A549 treated with ZK216348 at 1 μM for 4 hours (cell line): ENCODE measurements at places on chromosomes 13 and 19. TPM values are rescaled to one million over a fixed set of nuclear protein-coding genes. Genes with fewer than 3 reads are reported as not detected.

FFAR1 gene
- not detected in 5 replicates for total RNA-seq

ZNF541 gene
- total RNA-seq, result not detected in 5 replicates

LENG9 gene
- total RNA-seq, result 3.0 to 8.6 TPM (median 7.8 TPM) in 5 replicates

MAB21L1 gene
- not detected in 5 replicates for total RNA-seq

ZNF808 gene
- 0.04 to 0.21 TPM (median 0.09 TPM) in 3 of 5 replicates, not detected in the others for total RNA-seq

TSHZ3 gene
- 1.8 to 3.5 TPM (median 3.0 TPM) in 5 replicates for total RNA-seq

FCER2 gene
- not detected in 5 replicates for total RNA-seq

ZSCAN4 gene
- not detected in 5 replicates for total RNA-seq

WASF3 gene
- total RNA-seq, result 0.05 to 0.31 TPM (median 0.12 TPM) in 5 replicates

ZNF528 gene
- total RNA-seq, result 0.04 to 0.57 TPM (median 0.20 TPM) in 4 of 5 replicates, not detected in the other

HSD17B14 gene
- total RNA-seq, result 9.4 to 15.3 TPM (median 14.5 TPM) in 5 replicates

FARP1 gene
- total RNA-seq, result 11.2 to 17.6 TPM (median 12.7 TPM) in 5 replicates

PNMA8B gene
- not detected in 5 replicates for total RNA-seq

RFPL4A gene
- 0.28 to 1.1 TPM (median 0.51 TPM) in 4 of 5 replicates, not detected in the other for total RNA-seq

TEAD2 gene
- 13.1 to 20.4 TPM (median 16.7 TPM) in 5 replicates for total RNA-seq

IZUMO4 gene
- total RNA-seq, result 0.42 to 1.8 TPM (median 0.70 TPM) in 4 of 5 replicates, not detected in the other

TGFBR3L gene
- total RNA-seq, result 1.4 to 2.8 TPM (median 2.2 TPM) in 4 of 5 replicates, not detected in the other

MBD3L3 gene
- not detected in 5 replicates for total RNA-seq

DCT gene
- total RNA-seq, result not detected in 5 replicates

RDH8 gene
- total RNA-seq, result 0.31 to 0.40 TPM (median 0.36 TPM) in 4 of 5 replicates, not detected in the other

SMIM44 gene
- not detected in 5 replicates for total RNA-seq
